Stimulated activated CD8-positive, alpha-beta memory T cell treated with anti-CD3 and anti-CD28 coated beads, Interleukin-15, amount 100 ng/mL, for 4 hours (primary cell): ENCODE measurements at places on chromosomes 5 and 9.

GRCh38 chr5:177296581-177296980 lies 6.9 kb downstream of the RAB24 start:
- no peak for DNase-seq

GRCh38 chr9:127011772-127012171 lies 97.2 kb downstream of the RALGPS1 start:
- no peak for DNase-seq

DNA sequence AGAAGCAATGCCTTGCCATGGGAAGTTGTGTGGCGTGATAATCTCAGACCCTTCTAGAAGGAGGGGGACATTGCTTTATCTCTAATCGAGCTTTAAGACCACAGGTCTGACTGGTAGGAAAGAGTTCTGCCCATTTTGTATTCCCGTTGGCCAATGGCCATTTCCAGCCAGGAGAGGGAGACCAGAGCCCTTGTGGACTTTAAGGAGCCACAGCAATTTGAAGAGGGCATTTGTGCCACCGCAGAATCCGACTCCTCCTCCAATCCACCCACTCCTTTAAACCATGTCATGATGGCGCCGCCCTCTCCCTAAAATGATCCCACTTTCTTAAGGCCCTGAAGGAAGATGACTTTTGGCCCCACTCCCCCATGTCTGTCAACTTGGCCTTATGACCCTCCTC lies 560.5 kb upstream of the ADAMTS16 start:
- no peak for DNase-seq

DNA sequence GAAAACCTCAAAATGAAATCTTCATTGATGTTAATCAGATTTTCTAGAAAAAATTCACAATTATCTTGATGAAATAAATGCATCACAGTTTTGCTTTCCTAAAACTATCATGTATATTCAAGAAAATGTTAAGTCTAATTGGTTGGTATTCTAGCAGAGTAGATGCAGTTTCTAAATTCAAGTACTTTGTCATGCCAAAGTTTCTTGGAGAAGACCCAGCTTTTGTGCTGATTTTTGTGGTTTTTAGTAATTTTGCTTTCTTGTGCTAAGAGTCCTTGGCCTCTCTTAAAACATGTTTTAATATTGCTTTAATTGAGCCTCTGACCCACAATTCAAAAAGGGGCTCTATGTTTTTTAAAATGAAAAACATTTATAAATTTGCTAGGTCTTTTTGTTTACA lies 924.8 kb upstream of the PTPRD start:
- no peak for DNase-seq

DNA sequence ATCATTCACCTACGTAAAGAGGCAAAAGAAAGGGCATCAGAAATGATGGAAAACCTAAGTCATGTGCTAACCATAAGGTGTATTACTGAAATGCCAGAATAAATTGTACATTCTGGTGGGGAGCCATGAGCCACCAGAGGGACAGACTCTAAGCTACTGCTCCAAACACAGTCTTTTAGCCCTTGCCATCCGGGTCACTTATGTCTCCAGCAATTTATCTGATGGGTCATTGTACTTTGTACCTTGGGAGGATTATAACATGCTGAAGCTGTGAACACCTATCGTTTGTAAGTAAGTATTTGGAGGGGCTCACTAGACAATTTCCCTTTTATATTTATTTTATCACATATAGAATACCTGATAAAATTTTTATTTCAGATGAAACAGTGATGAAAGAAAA lies 495.1 kb downstream of the KIF4B start:
- DNase-seq, result no peak

- no peak for DNase-seq
Observed at GRCh38 chr5:9108162-9108561, 437.7 kb downstream of the SEMA5A start.
